ENCODE measurements at places on chromosomes 2 and 18. TPM values are rescaled to one million over a fixed set of nuclear protein-coding genes. Genes with fewer than 3 reads are reported as not detected.
A peak's percentile ranks its signal among the peaks of the same experiment; 100 is the strongest.

VSNL1 gene
- total RNA-seq: 18.6 TPM

PRSS56 gene
- 0.15 TPM for total RNA-seq

CAPN14 gene
- total RNA-seq: 0.42 TPM

GRCh38 chr2:64454386-64455332 is 697 bp downstream of the LGALSL start:
- DNase-seq: peak; percentile 72

DNA sequence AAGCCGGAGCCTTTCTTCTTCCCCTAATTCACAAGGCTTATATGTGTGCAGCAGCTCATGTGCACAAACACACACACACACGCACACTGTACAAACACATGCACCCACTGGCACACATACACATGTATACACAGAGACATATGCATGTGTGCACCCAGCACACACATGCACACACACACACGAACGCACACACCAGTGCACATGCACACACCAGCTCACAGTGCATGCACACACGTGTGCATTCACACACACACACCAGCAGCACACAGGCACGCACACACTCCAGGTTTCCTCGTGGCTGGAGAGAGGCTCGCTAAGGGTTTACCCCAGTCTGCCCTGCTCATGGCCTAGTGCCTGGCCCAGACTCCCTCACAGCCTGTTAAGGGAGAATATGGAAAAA is 234.0 kb downstream of the EIPR1 start:
- DNase-seq: no peak

DNA sequence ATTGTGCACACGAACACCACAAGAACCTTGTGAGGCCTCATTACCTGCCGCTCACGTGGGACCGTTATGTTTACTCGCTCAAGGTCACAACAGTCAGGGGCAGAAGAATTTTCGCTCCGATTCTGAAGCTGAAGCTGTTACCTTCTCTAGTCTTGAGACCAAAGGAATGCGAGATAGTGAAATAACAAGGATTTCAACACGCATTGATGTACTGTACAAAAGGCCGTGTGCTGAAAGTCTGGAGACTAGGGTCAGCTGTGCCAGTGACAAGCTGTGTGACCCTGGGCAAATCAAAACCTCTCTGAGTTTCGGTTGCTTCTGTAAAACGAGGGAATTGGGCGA is 583 bp downstream of the NEMP2 start:
- peak; percentile 39 for DNase-seq

DNA sequence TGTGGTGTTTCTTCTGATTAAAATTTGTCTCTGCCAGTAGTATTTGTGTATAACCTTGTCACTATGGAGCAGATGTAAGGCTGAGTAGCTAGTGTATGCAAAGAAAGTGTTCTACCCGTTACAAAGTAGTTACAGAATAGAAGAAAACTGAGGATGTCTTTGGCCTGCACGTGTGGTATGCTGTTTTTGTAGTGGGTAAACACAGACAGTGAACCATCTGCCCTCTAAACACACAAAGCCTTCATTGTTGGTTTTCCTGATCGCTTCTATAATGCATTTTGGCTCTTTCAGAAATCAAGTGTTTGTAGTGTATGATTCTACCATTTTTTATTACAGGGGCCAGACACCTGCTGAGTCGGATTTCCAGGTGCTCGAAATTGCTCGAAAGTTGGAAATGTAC is 61.5 kb downstream of the FARP2 start:
- no peak for DNase-seq

- no peak for DNase-seq
Measured at GRCh38 chr2:42086500-42086953, 38.7 kb downstream of the PKDCC start.

- DNase-seq: no peak
Measured at GRCh38 chr18:58597649-58598048, 31.2 kb downstream of the ALPK2 start.
